Hematopoietic multipotent progenitor cell treated with erythropoietin and hydrocortisone succinate and interleukin-3 and kit ligand, for 8 days (in vitro differentiated cells): ENCODE measurements at places on chromosomes 4 and X.

DNA sequence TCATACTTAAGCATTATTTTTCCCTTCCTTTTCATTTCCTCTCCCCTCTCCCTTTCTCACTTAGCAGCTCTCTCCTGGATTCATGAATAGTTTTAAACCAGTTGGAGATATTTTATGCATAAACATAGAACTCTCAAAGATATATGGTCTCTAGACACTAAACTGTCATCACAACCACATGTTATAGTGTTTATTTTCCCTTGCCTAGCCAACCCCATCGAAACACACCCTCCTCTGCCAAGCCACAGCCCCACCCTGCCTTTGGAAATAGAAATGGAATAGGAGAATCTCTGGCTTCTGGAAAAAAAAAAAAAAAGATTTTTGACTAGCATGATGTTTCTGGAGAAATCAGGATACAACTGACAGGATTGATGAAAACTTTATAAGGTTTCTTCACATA lies 64.8 kb upstream of the RBPJ start:
- no peak for DNase-seq

- no peak for DNase-seq
Measured at GRCh38 chrX:18149454-18149853, 71.2 kb downstream of the BEND2 start.

GRCh38 chrX:44152852-44153251 lies 179.7 kb upstream of the NDP start:
- no peak for DNase-seq

DNA sequence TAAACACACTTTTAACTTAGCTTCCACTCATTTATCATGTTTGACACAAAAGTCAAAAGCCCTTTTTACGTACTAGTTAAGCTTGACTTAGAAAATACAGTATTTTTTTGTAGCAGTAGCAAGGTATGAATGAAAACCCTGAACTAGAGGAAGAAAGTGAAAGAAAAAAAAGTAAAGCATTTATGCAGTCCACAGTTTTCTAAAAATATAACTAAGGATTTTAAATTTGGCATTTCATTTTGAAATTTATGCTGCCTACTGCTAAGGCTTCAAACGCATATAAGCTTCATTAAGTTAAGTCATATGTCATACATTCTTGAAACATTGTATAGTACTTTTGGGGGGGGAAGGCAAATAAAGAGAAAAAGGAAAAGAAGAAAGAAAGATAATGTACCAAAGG lies 201.5 kb downstream of the PDGFC start:
- DNase-seq, result no peak

GRCh38 chr4:28009541-28009940 lies 1148.9 kb downstream of the STIM2 start:
- no peak for DNase-seq
